Stimulated activated CD8-positive, alpha-beta memory T cell treated with anti-CD3 and anti-CD28 coated beads, Interleukin-4, amount 100 ng/mL, for 48 hours (primary cell): ENCODE measurements at places on chromosomes 2 and 18.

DNA sequence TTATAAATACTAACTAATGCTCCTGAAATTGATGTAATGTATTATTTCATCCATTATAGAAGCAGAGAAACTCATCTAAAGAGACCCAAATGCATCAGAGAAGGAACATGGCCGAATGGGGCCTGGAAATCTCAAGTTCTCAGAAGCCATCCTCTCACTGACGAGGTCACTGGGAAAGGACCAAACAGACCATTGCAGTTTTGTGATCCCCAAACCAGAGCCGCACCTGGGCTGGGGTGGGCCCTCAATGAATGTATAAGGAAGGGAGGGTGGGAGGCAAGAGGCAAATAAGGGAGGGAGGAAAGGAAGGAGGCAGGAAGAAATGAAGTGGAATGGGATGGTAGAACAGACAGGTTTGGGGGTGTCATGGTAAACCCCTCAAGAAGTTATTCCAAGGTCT lies 245.3 kb upstream of the ID2 start:
- no peak for DNase-seq

DNA sequence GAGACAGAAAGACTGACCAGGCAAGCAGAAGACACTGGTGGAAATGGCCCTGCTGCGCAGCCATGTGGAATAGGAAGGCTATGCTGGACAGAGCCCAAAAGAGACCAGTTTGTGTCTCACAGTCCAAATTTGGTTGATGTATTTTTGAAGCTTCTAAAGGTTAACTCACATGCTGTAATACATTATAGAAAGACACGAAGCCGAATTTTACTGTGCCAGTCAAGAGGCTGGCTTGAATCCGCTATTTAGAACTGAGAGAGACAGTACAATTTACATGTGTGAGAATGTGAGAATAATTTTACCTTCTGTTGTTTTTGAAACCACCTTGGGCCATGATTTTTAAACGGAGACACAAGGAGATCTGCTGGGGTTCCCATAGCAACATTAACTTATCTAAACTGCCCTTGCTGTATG lies 113.6 kb downstream of the METTL8 start:
- no peak for DNase-seq

GRCh38 chr18:35695384-35695783 lies 113.8 kb downstream of the GALNT1 start:
- no peak for DNase-seq

- DNase-seq, result no peak
Measured at GRCh38 chr2:176445956-176446355, 176.7 kb downstream of the MTX2 start.

- no peak for DNase-seq
Measured at GRCh38 chr18:39274535-39274934, 1708.9 kb upstream of the CELF4 start.

- no peak for DNase-seq
Measured at GRCh38 chr2:180753809-180754761, 226.3 kb upstream of the UBE2E3 start.

- no peak for DNase-seq
Measured at GRCh38 chr2:157460384-157460837, 16.5 kb upstream of the CYTIP start.

DNA sequence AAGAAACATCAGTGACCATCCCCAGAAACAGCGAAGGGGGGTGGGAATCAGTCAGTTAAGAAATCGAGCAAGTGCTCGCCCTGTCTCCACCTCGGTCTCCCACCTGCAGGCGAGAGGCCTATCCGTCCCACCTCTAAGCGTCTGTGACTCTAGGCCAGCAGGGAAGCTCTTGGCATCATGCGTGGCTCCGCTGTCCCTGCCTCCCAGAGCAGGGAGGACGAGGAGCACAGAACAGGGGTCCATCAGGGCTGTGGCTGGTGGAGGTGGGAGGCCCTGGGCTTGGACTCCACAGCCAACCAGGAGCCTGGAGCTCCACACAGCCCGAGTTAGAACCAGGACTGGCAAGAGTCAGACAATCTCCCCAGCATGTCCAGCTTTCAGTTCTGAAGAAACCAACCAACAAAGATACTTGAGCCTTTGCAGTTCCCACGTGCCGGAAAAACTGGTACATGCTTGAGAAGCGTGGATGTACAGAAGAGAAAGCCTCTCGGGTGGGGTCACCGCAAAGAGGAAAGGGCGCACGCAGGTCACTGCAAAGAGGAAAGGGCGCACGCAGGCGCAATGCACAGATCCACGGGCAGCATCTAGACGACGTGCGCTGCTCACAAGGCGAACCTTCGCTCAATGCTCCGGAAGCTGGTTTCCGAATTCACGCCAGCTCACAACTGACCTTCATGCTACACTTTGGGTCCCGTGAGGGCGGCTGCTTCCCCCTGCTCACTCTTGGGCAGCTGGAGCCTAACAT lies 104.5 kb upstream of the ALKAL2 start:
- DNase-seq, result no peak

DNA sequence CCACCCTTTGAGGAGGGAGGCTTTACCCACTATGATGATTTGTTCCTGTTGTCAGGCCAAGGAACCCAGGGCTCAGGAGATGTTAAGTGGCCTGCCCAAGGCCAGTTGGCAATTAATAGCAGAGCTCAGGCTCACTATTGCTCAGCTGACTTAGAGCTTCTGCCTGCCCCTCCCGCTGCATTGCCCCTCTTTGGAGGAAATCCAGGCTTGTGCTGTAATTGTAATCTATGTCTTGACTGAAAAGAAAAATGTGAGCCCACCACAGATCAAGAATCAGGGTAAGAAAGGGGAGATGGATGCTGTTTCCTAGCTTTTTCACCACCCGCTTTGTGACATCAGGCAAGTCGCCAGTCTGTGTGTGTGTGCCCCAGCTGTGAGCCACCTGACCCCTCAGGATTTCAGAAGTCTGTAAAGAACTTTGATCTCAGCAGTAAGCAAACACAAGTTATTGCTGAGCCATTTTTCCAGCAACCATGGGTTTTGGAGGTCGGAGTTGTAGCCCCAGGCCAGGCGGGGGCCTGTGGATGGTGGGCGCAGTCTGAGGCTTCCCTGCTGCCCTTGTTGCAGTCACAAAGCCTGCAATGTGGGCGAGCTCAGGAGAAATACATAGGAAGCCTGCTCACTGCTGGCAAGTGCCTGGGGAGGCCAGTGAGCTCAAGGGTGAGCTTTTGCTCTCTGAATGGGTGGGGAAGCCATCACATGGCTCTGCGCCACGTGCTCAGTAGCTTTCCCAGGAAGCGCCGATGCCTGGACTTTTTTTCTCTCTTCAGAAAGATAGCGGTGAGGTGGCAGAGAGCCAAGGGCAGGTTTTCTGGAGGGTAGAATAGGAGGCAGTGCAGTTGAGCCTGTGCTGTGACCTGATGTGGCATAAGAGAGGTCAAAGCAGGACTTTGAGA lies 6.1 kb downstream of the CABLES1 start:
- DNase-seq, result no peak

GRCh38 chr2:37274359-37274965 lies 43.0 kb downstream of the NDUFAF7 start:
- DNase-seq, result no peak

- DNase-seq, result no peak
Measured at GRCh38 chr2:106701203-106702022, 184.6 kb downstream of the ST6GAL2 start.

GRCh38 chr2:188601391-188601790 lies 309.7 kb downstream of the GULP1 start:
- DNase-seq, result no peak

GRCh38 chr2:83071352-83071751 lies 1387.7 kb downstream of the SUCLG1 start:
- no peak for DNase-seq

GRCh38 chr2:39494784-39495251 lies 57.7 kb upstream of the MAP4K3 start:
- no peak for DNase-seq

- no peak for DNase-seq
Measured at GRCh38 chr2:134621939-134622705, 96.7 kb downstream of the TMEM163 start.

DNA sequence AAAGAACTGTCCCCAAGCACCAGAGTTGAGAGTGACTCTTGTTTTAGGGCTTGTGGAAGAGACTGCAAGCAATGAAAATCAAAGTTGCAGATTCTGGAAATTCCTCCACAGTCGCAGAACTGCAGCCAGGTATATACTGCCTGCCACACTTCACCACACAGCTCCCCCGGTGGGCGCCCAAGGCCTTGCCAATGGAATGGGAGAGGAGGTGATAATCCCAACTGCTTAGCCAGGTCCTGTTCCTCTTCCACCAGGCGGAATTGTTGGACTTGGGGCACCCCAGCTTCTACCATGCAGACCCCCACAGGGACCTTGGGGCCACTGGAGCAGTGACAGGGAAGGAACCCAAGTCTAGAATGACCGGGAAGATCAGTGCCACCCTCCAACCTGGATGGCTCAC lies 4.8 kb upstream of the PDIA6 start:
- no peak for DNase-seq

GRCh38 chr2:203830304-203831055 lies 37.1 kb upstream of the CTLA4 start:
- DNase-seq, result peak; percentile 74

- DNase-seq, result no peak
Measured at GRCh38 chr2:113119111-113119510, 8.3 kb upstream of the IL1RN start.

GRCh38 chr2:66704786-66705185 lies 269.9 kb downstream of the MEIS1 start:
- no peak for DNase-seq

DNA sequence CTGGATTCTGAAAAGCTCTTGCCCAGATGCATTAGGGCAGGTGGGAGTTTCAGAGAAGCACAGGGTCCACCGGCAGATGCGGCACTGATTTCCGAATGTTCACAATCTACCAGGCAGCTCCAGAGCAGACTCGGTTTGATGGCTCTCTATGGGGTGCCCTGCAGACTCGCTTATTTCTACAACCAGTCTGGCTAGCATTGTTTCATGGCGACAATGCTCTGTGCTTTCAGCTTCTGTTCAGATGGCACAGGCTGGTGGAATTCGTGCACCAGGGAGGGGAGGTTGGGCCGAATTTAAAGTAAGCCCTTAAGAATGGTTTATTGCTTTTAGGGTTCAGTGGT lies 9.9 kb downstream of the MYT1L start:
- DNase-seq, result no peak

GRCh38 chr2:144099780-144100377 lies 420.0 kb downstream of the ZEB2 start:
- DNase-seq, result no peak

DNA sequence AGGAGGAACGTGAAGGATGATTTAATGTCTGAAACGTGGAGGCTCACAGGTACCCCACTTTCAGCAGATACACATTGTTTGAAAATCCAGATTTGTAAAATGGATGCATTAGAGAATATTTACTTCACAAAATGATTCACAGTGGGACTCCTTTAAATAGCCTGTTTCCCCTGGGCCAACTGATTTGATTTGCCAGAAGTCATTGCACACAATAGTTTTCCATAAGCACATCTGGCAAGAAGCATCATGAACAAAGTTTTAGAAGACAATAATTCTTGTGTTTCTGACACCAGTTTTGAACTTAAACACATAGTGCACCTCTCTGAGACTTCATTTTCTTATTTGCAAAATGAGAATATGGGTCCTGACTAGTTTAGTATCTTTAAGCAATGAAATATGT lies 451.4 kb upstream of the SLC14A2 start:
- DNase-seq, result no peak

- no peak for DNase-seq
Measured at GRCh38 chr2:54659527-54659926, 63.9 kb upstream of the EML6 start.

GRCh38 chr2:115569547-115569946 lies 1127.1 kb downstream of the DPP10 start:
- DNase-seq, result no peak

DNA sequence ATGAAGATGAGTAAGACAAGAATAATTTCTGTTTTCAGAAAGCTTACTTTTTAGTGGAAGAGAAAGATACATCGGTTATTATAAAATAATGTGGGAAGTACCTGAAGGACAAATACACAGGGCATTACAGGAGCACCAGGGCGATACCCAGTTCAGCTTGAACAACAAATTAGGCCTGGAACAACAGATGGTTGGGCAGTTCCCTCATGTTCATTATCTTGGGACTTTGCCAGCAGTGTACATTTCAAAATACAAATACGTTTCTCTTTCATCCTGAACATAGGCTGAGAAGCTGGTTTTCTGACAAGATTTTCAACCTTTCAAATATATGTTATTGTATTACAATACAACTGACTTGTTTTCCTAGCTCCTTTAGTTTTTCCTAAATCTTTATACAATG lies 79.6 kb downstream of the TGIF1 start:
- DNase-seq, result no peak

DNA sequence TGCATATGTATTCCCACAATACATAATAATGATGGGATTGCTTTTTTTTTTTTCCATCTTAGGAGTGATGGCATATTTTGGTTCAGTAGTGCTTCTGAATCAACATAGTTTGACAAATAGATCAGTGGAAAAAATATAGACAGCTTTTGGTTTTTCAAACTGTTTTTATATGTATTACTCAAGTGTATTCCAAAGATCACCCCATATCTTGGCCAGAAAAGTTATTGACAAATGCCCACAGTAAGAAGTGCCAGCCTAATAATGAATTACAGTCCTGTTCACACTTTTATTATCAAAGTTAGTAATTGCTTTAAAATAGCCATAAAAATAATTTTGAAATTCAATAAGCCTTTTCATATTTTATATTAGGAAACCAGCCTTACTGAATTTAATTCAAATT lies 95.0 kb downstream of the TMEFF2 start:
- no peak for DNase-seq

- no peak for DNase-seq
Measured at GRCh38 chr2:142037744-142038143, 93.1 kb downstream of the LRP1B start.

- no peak for DNase-seq
Measured at GRCh38 chr18:30727849-30728248, 314.7 kb downstream of the DSC3 start.

GRCh38 chr2:190178066-190178722 lies 115.7 kb upstream of the MSTN start:
- DNase-seq, result no peak
